NCI-H1092 (cell line): ENCODE measurements at places on chromosomes 2 and 18.
A peak's percentile ranks its signal among the peaks of the same experiment; 100 is the strongest.

- DNase-seq, result no peak
Measured at GRCh38 chr2:85792783-85793441, 39.1 kb downstream of the ATOH8 start.

DNA sequence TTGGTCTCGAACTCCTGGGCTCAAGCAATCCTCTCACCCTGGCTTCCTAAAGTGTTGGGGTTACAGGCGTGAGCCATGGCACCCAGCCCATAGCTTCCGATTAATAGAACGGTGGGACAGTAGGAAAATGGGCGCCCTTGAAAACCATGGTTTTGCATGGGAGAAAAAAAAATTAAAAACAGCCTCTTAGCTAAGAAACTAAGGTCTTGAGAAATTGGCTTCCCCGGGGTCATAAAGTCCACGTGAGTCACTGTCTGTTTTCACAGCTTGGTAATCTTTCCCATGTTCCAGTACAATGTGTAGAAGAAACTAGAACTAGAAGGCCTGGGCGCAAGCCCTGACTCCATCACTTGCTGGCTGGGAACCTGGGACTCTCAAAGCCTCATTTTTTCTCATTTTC, 20.7 kb downstream of the B3GNT2 start:
- DNase-seq, result no peak

GRCh38 chr2:119801040-119801439, 41.3 kb downstream of the PTPN4 start:
- DNase-seq, result no peak

GRCh38 chr2:144625626-144626025, 105.7 kb upstream of the ZEB2 start:
- DNase-seq, result no peak

DNA sequence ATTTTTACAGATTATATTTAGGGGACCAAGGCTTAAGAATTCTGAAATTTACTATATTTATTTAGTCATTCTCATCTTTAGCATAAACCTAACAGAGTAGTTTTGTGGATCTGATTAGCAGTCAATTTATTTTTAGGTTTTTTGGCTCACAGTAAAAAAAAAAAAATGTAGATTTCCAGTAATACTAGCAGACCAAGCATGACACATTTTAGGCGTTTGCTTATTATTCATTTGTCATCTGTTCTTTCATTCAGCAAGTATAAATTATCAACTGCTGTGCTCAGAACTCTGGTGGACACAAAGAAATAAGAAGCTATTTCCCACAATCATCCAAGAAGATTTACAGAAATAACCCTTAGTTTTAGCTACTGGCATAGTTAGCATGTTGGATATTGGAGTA, 20.6 kb downstream of the PDE1A start:
- no peak for DNase-seq

DNA sequence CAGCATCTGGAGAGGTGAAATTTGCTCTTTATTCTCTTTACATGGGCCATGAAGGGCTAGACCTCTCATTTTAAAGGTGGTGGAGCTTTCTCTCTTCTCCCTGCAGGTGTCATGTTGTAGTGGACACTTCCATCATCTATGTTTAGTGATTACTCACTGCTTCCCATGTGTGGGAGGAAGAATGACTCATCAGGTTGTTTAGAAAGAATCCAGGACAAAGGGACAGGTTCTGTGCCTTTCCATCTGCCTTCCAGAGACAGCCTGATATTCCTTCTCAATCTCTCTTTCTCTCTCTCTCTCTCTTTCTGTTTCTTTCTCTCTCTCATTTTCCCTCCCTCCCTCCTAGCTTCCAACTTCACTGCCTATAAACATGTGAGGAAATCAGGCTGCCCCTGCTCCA, 38.7 kb downstream of the SCG2 start:
- no peak for DNase-seq

- DNase-seq, result no peak
Measured at GRCh38 chr18:44927127-44927849, 246.6 kb downstream of the SETBP1 start.

- DNase-seq, result no peak
Measured at GRCh38 chr2:120912101-120912985, 176.7 kb downstream of the GLI2 start.

DNA sequence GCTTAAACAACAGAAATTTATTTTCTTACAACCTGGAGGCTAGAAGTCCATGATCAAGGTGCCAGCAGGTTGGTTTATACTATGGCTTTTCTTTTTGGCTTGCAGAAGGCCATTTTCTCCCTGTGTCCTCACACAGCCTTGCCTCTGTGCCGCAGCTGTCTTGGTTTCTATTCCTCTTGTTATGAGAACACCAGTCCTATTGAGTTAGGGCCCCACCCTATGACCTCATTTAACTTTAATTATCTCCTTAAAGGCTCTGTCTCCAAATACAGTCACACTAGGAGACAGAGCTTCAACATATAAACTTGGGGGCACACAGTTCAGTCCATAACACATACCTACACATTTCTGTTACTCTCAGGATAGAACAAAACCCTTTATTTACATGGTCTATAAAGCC, 17.3 kb upstream of the RHOB start:
- no peak for DNase-seq

DNA sequence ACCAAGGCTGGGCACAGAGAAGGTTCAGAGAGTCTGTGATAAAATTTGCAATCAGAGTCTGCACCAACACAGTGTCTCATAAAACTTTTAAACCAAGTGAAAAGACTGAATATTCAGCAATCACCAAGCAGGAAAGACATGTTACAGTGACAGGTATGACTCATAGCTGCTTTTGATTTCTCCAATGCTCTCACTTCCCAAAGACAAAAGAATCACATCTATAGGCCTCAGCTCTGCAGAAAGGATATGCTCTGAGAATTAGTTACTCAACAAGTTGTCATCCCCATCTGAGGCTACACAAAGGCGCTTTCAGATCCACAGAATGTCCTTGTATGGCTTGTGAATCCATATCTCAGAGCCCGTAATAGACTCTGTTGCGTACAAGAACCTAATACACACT, 92.5 kb downstream of the KCNF1 start:
- no peak for DNase-seq

DNA sequence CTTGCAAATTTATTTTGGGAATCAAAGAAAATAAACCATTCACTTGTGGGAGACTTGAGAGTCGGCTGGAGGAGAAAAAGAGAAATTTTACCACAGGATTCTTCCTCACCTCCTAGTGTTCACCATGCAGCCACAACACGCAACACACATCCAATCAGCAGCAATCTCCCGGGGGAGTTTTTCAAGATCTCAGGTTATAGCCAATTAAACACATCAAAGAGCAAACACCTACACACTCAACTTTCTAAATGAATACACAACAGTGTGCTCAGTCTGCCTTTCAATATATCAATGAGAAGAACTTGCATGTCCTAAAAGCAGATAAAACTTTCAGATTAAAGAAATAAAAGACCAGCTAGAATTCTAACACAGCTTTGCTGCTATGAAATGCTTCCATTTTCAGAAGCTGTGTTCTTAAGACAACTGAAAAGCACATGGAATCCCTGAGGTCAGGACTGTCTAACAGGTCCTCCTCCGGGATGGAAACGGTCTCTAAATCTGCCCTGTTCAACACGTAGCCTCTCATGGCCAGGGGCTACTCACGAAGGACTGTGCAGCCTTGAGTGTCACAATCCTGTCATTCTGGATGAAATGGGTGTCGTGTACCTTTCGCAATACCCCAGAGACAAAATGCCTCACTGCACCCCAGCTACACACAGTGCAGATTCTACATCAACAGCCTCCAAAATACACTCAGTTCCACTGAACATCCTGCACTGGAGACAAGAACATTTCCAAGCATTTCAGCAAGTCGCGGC, 84.2 kb downstream of the ZNF516 start:
- DNase-seq, result no peak

GRCh38 chr2:237182422-237183123, 96.9 kb downstream of the COPS8 start:
- no peak for DNase-seq

GRCh38 chr18:49755489-49755888, 57.8 kb downstream of the ACAA2 start:
- DNase-seq, result no peak

DNA sequence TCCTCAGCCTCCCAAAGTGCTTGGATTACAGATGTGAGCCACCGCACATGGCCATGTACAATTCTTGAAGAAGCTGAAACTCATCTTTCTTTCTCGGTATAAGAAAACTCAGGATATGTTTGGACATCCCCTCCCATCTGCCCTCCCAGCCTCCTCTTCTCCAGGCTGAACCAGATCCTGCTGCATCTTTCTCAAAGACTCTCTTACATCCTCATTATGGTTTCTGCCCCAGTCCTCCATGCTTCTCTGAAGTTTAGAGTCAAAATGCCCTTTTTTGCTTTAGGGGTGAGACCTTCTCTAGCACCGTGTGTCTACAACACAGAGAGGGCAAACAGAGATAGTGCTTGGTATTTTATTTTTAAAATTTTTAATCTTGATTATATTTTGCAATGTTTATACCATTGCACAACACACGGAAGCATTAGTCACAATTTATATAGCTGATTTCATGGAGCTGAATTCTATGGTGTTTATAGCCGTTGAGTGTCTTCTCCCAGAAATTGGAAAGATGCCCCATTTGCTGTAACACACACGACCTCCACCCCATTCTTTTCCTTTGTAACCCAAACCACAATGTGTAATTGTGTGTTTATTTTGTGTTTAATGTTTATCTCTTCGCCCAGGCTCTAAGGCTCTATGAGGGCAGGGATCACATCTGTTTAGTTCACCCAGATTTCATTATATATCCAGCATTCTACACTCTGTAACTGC, 206.0 kb upstream of the TNP1 start:
- DNase-seq, result no peak

DNA sequence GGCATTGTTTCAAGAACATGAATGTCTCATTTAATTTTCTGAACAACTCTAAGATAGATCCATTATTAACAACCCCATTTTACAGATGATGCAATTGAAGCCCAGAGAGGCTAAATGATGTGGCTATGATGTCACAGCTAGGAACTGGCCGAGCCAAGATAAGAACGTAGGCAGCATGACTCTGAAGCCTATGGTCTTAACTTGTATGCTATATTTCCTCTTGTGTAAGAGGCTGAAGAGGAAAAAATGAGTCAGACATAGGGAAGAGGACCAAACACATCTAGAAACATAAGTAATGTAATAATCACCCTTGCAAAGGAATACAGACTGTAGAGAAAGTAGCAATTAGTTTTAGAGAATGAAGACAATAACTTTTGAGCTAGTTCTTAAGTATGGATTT, 416.8 kb downstream of the FIGN start:
- no peak for DNase-seq

DNA sequence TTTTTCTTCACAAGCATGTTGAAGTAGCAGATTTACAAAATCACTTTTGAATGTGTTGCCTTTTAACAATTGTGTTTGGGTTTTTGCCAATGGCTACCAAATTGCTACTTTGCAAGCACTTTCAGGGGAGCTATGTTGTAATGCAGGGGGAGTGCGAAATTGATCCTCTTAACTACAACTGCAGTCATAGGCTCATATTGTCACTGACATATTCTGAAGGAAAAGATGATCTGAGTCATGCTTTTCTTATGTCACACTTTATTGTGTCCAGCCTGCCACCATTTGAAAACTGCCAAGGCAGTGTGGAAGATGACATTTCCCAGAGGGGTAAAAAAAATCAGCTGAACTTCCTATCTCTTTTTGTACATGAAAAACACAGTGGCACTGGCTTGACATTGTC, 74.9 kb downstream of the GPD2 start:
- no peak for DNase-seq

GRCh38 chr18:12253663-12254135, 462 bp upstream of the CIDEA start:
- DNase-seq, result no peak

- no peak for DNase-seq
Measured at GRCh38 chr2:46362667-46363012, 65.4 kb downstream of the EPAS1 start.

DNA sequence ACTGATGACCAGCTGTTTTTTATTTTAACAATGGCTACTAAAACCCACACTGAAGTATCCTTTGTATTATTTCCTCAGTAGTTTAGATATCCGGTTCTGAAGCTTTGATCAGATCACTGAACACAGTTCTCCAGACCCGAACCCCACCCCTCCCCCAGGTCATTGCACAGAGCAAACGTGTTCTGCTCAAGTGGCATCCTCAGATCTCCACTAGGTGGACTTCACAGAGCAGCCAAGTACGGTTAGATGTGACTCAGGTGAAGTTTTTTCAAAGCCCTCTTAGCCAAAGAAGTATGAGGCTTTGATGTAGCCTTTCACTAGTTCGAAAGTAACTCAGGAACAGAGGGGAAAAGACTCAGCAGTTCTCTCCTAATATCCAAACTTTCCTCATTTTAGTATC, 142.7 kb upstream of the NRP2 start:
- DNase-seq, result no peak

- no peak for DNase-seq
Measured at GRCh38 chr2:154392256-154392655, 306.2 kb upstream of the KCNJ3 start.

DNA sequence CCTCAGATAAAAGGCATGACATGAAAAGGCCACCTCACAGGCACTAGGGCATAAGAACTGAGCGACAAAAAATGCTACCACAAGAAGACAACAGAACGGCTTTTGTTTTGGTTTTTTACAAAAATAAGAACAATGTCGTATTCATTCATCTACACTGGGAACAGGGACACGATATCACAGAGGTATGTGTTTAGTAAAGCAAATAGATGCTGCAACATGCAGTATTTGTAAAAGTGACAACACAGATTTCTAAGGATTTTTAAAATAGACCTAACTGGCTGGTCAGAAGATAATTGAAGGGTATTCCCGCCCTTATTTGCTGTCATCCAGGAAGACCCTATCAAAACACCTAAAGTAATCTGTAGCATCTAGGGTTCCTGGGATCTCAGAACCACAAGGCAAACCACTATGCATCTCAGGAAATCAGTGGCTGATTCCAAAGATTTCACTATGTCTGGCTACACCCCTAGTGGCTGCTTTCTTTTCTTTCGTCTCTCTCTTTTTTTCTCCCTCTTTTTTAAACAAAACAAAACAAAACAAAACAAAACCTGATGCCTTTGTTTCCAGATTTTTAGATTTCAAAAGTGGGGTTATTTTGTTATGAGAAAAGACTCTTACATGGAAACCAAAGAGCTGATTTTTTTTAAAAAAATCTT, 97.2 kb downstream of the BCL11A start:
- DNase-seq, result no peak

DNA sequence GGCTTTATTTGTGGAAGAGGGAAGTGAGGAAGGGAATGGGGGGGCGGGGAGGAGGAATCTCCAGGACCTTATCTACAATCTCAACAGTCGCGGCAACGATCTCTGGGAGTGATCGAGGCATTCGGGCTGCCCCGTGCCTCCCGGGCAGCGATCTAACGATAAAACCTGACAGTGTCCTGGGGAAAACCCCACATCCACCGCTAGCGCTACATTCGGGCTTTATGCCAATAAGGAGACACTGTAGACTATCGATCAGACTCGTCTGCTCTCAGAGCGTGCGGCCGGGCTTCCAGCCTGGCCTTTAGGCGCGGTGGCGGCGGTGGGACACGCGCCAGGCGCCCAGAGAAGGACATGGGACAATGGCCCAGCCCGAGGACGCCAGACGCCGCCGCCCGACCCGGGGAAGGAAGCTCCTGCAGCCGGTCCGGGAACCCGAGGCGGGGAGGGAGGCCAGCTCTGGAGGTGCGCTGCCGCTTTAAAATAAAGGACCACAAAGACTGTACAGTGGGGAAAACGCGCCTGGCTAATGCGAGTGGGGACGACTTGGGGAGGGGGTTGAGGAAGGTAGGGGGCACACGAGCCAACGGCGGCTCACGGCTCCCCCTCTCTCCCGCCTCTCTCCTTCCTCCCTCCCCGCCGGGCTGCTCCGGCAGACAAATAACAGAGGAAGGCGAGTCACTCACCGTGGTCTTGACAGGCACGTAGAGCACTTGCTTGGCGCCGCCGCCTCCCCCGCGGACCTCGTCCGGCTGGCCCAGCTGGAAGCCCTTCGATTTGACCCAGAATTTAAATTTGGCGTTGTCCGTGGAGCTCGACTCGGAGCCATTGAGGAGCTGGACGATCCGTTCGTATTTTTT, 2.2 kb downstream of the NOL4 start:
- DNase-seq, result peak; percentile 84
